PC-9 (cell line): ENCODE measurements at places on chromosomes 16 and 17.

- H3K4me3 ChIP-seq, result no peak overlapping the region
- no peak for DNase-seq
- peaks cover 53% of the 10 kb centered on the region; the same call in 1 of the 2 replicates for H3K27me3 ChIP-seq
- H3K27ac ChIP-seq, result no peak overlapping the region
Observed at GRCh38 chr17:8900626-8901585, 33.4 kb upstream of the PIK3R6 start.

- no peak overlapping the region for H3K4me3 ChIP-seq
- 0 out of 2 replicates have a peak, but pooled peaks cover 19% of the 10 kb centered on the region for H3K36me3 ChIP-seq
- no peaks in the 10 kb centered on the region for H3K27me3 ChIP-seq
Observed at GRCh38 chr17:1004769-1005295, 7.9 kb downstream of the TIMM22 start.

- H3K27ac ChIP-seq, result no peak overlapping the region
- no peak for DNase-seq
- H3K36me3 ChIP-seq, result no peaks in the 10 kb centered on the region
Observed at GRCh38 chr16:86245895-86246294, 264.4 kb upstream of the FOXF1 start.

DNA sequence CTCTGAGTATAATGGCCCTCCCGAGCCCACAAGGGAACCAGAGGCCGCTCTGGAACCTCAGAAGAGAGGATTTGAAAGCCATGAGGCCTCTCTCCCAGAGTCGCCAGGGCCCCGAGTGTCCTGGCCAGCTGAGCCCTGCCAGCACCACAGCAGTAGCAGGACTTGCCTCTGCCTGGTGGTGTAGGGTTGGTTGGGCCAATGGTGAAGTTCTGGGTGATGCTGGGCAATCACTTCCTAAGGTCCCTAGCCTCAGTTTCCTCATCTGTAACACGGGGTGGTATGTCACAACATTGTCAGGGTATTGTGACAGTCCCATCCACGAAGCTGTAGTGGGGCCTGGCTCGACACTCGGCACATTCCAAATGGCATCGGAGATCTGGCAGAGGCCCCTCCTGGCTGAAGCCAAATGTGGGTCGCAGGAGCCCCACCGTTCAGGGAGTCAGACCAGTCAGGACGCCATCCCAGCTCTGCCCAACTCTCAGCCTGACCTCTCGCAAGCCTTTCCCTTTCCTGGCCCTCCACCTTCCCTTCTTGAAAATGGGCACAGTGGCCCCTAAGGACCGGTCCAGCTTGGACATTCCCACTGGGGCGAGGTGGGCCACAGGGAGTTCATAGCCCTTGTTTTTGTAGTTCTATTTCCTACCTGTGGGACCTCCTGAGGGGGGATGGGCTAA is 1.7 kb downstream of the NATD1 start:
- no peak for DNase-seq
- 0 out of 2 replicates have a peak, but pooled peaks cover 4% of the 10 kb centered on the region for H3K27me3 ChIP-seq
- H3K4me3 ChIP-seq, result no peak overlapping the region
- H3K27ac ChIP-seq, result no peak overlapping the region

DNA sequence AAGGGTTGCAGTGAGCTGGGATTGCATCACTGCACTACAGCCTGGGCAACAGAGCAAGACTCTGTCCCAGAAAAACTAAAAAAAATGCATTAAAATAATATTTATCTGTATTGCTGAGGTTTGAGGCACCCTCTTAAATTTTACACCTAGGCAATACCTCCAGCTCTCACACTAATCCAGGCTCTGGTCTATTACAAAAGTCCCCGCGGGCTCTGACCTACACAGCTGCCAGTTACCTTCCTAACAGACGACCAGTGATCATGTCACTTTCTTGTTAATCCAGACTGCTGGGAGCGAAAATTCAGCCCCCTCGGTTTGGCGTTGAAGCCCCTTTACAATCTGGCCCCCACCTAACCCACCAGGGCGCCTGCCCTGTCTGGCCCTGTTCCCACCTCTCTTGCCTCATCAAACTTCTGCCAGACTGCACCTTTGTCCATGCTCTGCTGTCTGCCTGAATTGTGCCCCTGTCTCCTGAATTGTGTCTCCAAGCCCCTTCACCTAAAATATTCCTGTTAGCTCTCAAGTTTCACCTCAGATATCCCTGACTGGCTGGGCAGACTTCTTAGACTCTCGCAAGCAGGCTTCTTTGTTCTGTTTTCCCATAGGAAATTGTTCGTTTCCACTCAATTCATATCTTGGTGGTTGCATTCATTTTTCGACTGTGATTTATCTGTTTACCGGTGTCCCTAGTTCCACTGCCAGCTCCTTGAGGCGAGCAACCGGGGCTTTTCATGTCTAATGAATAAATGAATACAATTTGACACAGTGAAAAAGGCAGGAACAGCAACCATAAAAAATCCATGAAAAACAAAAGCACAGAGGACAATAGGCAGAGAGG is 65.9 kb downstream of the PITPNC1 start:
- H3K4me3 ChIP-seq, result no peak overlapping the region
- no peak overlapping the region for H3K27ac ChIP-seq
- no peak for DNase-seq
- no peaks in the 10 kb centered on the region for H3K4me1 ChIP-seq
- no peaks in the 10 kb centered on the region for H3K36me3 ChIP-seq

GRCh38 chr16:66936889-66937554 is 1.7 kb downstream of the CES2 start:
- no peak overlapping the region for H3K4me3 ChIP-seq
- no peaks in the 10 kb centered on the region for H3K36me3 ChIP-seq
- peaks cover 20% of the 10 kb centered on the region for H3K4me1 ChIP-seq
- no peaks in the 10 kb centered on the region for H3K27me3 ChIP-seq
- DNase-seq, result no peak

DNA sequence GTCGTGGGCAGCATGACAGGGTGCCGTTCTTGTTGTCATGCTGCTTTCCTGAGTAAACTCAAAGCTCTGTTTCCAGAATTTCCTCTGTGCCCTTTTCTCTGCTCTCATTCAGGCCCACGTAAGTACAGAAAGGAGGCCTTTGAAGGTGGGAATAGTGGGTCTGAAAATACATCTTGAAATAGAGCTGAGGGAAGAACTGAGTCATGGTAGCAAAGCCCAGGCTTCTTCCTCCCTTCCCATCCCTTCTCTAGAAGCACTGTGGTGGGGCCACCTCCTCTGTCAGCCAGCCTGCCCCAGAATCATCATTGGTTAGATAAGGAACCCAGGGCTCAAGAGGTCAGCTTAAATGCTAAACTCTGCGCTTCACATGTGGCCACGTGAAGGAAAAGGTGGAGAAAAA is 9.4 kb downstream of the CTRL start:
- H3K27ac ChIP-seq, result no peak overlapping the region
- no peaks in the 10 kb centered on the region for H3K36me3 ChIP-seq
- no peak for DNase-seq
- no peak overlapping the region for H3K4me3 ChIP-seq

DNA sequence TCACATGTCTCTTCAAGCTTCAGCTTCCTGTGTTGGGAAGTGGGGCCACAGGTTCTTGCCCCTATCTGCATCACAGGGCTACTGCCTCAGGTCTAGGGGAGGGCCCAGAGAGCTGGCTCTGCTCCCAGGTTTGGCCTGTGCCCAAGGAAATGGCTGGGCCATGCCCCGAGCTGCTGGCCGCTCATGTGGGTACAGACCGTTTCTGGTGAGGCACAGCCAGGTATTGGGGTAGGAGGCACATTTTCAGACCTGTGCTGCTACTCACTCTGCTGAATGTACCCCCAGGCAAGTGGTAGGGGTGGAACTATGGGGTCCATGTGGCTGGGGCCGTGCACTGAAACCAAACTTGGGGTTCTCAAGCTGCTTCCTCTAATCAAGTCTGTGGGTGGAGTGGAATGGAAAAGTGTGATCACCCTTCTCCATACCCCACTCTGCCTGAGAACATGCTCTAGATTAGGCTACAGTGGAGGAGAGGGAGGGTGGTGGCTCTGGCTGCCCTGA is 4.6 kb downstream of the GAS2L2 start:
- H3K4me1 ChIP-seq, result no peaks in the 10 kb centered on the region
- no peak overlapping the region for H3K27ac ChIP-seq
- no peaks in the 10 kb centered on the region for H3K36me3 ChIP-seq
- no peak for DNase-seq
- no peak overlapping the region for H3K4me3 ChIP-seq
